CD4-positive, alpha-beta T cell treated with Interleukin-6 at 100 ng/mL for 8 hours (primary cell): ENCODE measurements at places on chromosomes 6 and 20.

DNA sequence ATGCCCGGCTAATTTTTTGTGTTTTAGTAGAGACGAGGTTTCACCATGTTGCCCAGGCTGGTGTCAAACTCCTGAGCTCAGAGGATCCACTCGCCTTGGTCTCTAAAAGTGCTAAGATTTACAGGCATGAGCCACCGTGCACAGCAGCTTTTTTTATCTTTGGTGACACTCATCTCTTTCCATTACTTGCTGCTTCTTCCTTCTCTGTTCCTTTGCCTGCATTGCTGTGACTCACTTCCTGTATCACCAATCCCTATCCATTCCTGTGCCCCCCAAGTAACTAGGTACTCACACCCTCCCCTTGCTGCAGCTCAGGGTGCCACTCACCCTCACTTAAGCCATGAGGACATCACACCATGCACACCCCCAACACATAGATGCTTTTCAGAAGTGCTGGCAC lies 24.6 kb downstream of the KHDC1L start:
- DNase-seq, result no peak

DNA sequence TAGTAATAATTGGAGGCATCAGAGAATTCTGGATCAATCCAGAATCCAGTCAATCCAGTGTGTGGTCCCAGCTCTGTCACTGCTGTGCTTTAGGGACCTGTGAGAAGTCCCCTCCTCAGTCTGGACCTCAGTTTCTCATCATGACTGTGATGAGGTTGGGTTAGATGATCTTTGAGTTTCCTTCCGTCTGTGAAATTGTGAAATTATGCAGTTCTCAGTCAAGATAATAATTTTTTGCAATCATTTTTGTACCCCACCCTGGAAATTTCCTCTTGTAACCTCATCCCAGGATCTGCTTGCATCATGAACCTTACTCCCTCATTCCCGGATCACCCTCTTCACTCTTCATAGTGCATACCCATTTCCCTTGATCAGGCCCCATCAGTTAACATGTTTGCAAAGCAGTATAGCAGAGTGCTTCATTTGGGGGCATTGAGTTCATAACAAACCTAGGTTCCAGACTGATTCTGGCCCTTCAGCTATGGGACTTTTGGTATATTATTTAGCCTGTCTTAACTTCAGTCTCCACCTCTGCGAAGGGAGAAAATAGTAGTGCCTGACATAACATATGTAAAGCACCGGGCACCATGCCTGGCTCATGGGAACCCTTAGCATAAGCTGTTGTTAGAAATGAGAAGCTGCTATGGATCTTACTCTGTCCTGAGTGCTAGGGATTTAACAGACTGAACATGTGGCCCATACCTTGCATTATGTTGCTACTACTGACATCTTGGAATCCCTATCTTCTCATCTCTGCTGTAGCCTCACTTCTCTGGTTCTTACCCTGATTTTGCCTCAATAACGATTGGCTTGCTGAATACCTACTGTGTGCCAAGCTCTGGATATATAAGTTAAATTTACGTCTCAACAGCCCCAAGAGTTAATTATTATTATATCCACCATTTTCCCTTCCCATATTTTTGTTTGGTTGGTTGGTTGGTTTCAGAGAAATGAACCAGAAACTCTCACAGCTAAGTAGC lies 1.3 kb downstream of the ZNF76 start:
- no peak for DNase-seq

DNA sequence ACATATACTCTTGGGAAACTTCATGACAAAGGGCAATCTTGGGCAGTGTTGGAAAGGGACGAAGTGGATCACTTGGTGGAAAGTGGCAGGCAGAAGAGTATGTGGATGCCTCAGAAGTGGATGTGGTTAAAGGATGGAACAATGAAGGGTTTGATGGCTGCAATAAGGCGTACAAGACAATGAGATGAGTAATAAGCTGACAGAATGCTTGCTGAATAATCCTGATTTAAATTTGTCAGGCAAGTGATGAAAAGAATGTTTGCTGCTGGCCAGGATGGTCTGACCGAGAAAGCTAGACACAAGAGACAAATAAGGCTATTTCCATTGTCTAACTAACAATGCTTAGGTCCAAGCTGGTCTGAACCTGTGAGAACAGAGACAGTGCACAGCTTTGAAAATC lies 61.6 kb upstream of the CEP85L start:
- DNase-seq, result no peak

DNA sequence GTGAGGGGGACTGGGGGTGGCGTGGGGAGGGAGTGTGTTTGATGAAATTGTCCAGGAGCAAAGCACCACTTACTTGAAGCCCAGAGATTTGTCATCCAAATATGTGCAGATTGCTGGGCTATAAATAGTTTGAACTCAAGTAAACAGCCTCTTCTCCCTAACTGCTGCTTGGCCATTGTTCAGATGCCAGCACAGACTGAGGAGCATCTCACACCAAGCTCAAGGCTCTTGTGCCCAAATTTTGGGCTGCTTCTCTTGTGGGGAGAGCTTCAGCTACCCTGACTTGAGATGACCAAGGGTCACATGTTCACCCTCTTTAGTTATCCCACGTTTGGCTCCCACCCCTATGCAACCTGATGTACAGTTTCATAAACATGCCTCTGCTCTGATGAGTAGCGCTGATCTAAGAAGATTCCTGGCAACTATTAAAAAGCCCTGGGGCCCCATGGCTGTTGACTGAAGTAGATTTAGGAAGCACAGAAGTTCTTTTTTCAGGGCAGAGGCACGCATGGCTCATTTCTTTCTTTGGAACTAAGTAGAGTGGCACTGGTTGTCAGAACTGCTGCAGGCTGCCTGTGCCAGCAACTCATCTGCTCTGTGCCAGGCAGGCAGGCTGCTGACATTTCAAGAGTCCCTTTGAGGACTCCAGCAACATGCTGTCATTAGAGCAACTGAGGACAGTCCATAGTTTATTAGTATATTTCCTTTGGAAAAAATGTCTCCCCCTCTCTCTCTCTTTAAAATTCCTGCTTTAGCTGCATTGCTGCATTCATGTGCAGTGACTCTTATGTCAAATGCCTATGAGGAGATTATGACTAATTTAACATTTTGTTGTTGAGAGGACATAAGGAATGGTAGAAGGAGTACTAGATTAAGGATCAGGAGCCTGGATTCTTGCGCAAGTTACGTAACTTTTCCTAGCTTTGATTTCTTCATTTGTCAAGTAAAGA lies 9.6 kb upstream of the PKIG start:
- DNase-seq, result no peak

- no peak for DNase-seq
Observed at GRCh38 chr6:89033461-89033860, 47.1 kb upstream of the PNRC1 start.

DNA sequence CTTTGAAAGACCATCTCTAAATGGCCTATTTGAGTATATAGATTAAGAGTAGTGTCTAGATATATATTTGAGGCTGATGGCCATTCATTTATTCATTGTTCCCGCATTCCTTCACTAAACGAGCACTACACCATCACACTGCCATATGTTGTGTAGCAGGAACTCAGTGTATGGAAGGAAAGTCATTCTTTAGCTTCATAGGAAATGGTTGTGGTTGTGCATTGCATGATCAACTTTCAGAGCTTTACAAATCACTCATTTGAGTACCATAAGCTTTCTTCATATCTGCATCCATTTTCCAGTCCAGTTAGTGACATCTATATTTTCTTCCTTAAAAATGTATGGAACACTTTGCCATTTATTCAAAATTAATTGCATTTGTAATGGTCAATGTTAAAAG lies 97.9 kb downstream of the ARID1B start:
- no peak for DNase-seq

DNA sequence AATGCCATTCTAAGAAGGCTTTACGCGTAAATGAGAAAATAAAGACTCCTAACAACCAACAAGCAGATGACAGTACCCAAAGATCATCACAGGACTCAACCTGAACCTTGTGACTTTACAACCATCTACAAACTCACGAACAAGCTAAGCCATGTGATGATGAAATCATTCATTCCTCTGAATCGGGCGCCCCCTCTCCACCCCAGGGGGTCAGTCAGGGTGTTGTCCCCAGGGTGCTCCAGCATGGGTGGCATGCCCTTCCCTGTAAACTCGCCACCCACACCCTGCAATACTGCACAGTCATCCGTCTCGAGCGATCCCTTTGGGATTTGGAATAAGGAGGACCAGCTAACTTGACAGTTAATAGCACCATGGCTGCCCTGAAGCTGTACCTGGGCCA lies 12.6 kb downstream of the SERPINB6 start:
- no peak for DNase-seq

- no peak for DNase-seq
Observed at GRCh38 chr20:12976720-12977309, 32.0 kb upstream of the SPTLC3 start.

DNA sequence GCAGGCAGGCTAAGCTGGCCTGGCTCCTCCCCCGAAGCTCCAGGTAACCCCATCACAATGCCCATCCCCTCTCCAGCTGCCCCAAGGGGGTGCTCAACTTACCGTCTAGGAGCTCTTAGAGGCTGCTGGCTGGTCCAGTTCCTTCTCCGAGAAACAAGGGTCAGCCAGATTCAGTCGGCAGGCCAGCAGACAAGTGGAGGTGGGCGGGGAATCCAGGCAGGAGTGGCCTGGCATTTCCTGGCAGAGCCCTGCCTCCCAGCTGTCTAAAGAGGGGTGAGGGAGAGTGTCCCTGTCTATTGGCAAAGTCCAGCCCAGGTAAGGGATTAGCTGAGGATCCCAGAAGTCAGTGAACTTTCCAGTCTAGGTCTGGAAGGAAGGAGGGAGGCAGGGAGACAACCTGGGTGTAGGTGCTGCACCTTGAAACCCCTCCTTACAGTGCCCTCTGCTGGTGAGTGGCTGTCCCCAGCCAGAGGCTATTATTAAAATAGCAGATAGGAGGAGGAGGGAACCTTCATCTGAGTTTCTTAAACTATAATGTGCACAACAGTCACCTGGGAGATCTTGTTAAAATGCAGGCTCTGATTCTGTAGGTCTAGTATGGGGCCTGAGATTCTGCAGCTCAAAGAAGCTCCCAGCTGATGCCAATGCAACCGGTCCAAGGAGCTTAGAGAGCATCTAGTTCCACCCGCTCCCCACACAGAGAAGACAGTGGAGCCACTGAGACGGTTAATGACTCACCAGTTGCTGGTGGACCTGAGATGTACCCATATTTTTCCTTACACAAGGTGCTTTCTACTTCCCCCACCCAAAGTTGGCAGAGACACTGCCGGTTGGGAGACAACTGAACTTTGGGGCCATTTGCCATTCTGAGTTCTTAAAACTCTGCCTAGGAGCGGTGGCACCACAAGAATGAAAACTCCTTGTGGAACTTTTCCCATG lies at the start of gene UNC5CL:
UNC5CL (minus strand) TSS at position 162 of the 939 bp plus-strand sequence. CDS start 4,147 bp downstream, outside the sequence.
- peak; percentile 46 for DNase-seq

GRCh38 chr6:8193541-8193940 lies 91.2 kb upstream of the EEF1E1 start:
- no peak for DNase-seq

DNA sequence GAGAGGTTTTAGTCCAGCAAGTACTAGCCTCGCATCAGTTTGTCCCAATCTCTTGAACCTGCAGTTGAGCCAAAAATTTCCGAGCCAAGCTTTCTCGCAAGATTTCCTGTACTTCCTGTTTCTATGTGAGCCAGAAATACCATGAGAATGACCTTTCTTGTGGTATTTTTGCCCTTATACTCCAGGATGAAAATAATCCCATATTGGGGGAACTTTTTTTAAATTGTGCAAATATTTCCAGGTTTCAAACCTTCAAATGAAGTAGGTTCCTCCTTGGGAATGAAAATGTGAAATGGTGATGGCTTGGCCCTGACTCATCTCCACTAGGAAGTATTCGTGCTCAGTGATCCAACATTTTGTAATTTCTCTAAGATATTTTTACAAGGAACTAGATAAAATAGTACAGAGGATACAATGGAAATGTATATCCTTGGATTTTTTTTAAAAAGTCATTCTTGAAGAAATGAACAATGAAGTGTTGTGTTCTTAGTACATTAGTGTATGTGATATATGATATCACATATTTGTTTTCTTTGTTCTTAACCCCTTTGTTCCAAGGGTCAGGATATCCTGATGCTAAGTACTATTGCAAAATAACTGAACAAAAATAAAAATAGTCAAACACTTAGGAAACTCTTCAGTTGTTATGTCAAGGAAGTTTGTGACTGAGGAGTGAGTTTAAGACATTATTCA lies 184.0 kb downstream of the PDE7B start:
- no peak for DNase-seq

- DNase-seq, result no peak
Observed at GRCh38 chr6:145904391-145904790, 59.8 kb downstream of the SHPRH start.

DNA sequence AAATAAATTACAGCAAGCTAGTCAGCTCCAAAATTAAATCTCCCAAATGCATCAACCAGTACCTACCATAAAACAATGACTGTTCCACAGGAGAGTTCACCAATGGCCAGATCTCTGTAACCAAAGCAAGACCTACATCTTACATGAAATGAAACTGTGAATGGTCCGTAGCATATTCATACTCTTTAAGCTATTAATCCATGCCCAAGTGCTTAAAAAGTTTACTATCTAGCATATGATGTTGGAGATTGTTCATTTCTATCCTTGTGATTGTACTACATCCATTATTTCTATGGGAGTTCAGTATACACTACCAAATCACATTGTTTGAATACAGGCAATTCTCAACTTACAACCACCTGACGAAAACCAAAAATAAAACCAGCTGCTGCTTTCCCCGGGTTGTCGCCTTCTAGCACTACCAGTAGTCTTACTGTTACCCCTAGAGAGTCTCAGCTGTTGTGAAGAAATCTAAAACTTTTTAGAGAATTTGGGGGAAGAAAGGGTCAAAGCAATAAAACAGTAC lies 38.0 kb downstream of the HIVEP2 start:
- peak; percentile 36 for DNase-seq

GRCh38 chr20:13610184-13610583 lies 28.5 kb downstream of the TASP1 start:
- DNase-seq, result no peak

DNA sequence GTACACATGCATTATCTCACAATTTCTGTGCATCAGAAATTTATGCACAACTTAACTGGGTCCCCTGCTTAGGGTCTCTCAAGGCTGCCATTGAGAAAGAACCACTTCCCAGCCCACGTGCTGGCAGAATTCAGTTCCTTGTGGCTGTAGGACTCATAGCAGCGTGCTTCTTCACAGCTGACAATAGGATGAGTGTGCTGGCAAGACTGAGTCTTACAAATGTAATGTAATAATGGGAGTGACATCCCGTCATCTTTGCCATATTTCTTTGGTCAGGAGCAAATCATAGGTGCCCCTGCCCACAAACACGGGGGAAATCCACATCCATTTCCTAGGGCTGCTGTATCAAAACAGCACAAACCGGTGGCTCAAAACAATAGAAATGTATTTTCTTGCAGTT lies 77.4 kb downstream of the FIG4 start:
- DNase-seq, result no peak
